ENCODE measurements at places on chromosomes 1 and 21.

DNA sequence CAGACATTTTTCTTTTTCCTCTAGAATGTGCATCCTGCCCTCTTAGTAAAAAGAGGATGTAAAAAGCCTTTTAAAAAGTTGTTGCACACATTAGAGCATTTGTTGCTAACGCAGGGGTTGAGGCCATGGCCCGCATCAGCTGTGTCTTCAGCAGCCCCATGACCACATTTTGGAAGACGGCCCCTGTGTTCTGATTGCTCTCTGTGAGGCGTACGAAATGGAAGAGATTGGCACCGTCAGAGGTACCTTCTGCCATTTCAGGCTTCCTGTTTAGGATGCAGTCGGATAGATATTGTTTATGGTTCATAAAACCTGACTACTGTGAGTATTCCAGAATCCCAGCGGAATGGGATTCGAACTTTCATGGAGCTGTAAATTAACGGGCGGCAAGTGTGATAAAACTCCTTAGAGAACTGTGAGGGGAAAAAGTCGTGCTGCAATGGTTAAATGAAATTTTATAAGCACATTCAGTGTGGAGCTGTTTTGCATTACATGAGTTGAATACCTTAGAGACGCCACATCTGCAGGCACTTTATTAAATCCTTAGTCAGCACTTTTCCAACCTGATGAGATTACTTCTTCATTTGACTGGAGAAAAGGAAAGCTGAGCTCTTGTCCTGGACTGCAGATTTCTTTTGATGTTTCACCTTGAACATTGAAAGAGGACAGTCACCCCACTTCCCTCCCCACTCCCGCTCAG is 273.9 kb downstream of the TM2D1 start:
- DNase-seq = no peak

DNA sequence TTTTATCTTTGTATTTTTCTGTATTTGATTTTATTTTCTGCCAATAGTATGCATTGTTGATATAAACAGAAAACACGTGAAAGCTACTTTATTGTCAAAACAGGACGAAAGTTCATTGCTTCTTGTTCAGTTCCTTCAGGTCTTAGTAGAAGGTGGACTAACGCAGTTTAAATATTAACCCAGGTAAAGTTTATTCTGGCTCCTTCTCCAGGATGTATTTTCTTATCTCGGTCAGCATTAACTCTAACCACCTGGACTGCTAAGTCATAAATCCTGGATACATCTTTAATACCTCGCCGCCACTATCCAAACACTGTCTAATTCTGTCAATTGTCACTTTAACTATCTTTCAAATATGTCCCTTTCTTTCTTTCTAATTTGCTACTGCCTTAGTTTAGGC is 5.7 kb upstream of the SOAT1 start:
- no peak for DNase-seq

- DNase-seq = no peak
Measured at GRCh38 chr1:53310847-53311681, 16.8 kb downstream of the LRP8 start.

DNA sequence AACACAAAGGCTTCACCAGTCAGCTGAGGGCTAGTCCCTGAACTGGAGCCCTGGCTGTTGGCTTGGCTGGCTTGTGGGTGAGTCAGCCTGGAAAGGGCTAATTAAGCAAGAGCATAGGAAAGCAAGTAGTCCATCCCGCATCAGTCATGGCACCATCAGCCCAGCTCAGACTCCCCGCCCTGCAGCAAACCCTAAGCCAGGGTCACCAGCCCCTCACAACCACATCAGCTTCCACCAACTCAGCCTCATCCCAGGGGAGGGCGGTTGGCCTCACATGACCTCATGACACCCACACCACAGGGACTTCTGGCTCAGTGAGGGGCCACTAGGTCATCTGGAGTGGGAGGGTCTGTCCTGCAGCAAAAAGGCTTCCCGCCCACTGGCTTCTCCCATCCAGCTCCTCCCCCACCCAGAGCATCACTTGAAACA is 7.0 kb upstream of the SPATC1L start:
- DNase-seq = no peak

DNA sequence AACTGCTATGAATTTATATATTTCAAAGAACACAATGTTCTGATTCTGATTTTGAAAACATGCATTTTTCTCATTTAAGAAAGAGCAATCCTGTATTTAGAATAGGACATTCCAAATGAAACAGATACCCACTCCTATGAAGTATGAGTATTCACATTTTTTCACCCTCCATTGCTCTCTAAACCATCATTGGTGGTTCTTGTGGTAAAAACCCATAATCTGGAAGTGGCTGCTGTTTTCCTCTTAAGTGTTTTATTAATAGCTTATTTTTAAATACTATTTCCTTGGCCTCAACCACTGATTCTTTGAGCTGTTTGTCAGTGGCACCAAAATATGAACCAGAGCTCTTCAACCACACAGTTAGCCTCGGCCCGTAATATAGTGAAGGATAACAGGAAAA is 60.0 kb upstream of the ADAM30 start:
- DNase-seq = no peak

GRCh38 chr1:109877317-109877771 is 33.3 kb upstream of the CSF1 start:
- DNase-seq = no peak

DNA sequence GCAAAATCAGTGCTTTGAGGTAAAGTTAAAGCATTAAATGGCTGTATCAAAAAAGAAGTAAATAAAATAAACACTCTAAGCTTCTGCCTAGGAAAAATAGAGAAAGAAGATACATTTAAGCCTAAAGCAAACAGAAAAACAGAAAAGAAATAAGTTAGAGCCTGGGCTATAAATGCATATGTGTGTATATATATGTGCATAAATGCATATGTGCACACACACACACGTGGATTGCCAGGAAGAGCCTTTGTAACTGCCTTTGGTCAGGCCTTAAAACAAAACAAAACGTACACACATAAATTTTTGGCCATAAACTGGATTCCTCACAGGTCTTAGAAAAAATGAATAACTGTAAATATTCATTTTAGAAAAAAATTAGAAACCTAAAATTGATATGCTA is 925.8 kb downstream of the MRPL39 start:
- DNase-seq = no peak

DNA sequence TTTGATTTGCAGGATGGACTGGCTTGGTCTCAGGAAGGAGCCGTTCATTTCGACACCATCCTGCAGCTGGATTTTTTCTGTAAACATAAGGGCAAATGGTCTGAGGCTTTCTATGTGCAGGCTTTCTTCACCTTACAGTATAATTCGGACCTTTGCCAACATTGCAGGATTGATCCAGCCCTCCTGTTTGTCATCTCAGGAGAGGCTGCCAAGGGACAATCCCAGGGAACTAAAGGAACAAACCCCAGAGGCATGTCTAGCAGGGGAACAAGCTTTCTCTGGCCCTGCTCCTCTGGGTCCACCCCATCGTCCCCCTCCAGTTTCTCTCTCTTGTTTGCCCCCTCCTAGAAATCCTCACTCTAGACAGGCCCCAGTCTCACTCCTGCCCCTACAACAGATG is 24.8 kb upstream of the GBP6 start:
- no peak for DNase-seq

GRCh38 chr1:4170548-4171340 is 270.7 kb upstream of the C1orf174 start:
- no peak for DNase-seq

- no peak for DNase-seq
Measured at GRCh38 chr1:244642988-244643387, 9.9 kb upstream of the DESI2 start.

GRCh38 chr1:25145775-25146393 is 86.4 kb downstream of the SYF2 start:
- DNase-seq = no peak

DNA sequence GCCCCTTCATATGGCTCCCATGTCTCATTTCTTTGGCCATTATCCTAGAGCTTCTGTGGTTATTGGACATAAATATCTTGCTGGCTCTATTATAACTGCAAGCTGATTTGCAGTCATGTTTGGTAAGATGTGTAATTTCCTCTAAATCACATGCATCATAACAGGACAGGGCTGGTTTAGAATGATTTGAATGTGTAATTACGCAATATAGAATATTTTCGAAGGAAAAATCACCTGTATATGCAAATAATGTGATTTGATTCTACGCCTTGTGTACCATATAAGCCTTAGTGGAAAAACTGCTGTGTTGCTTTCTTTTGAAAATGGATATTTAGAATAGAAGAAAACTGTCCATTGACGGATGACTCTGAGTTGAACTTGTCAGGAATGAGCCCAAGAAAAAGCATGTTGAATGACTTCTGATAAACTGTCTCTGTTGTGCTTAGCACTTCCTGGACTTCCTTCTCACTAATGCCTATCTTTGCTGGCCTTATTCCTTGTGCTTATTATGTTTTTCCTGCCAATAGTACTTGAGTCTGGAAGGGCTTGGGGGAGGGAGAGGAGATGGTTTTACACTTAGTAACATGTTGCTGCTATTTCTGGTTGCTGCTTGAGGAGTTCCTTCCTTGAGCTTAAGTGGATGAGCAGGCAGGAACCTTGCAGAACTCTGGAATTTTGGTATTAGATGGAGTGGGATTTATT is 6.5 kb downstream of the CACHD1 start:
- no peak for DNase-seq

GRCh38 chr21:14956807-14957206 is 108.0 kb downstream of the NRIP1 start:
- no peak for DNase-seq

DNA sequence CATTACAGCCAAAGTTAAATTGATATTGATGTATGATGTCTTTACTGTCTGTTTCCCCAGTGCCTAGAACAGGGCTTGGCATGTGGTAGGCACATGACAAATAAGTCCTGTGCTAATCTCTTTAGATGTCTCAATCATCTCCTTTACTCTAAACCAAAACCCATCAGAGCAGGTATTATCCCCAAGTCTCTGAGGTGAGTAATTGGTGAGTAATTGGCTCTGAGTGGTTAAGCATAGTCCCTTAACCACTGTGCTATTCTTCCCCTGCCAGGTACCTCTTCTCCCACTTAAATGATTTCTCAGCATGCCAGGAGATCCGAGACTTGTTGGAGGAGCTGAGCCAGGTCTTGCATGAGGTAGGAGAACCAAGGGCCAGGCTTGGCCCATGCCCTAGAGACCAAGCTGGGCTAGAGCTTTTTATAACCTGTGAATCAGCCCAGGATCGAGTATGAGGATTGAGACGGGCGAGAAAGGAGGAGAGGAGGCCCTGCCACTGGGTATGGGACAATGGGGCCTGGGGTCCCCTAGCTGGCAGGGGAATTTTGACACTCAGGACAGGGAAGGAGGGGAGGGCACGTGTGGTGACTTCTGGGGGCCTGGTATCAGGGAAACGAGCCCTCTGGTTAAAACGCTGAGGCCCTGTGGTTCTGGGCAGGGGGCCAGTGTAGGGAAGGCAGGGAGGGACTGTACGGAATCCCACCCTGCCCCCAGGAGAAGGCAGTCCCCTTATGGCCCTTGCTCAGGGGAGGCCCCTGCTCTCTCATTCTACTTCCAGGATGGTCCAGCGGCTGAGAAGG is 4.5 kb downstream of the CNKSR1 start:
- no peak for DNase-seq

GRCh38 chr1:207810606-207811295 is 58.9 kb downstream of the CD46 start:
- no peak for DNase-seq

DNA sequence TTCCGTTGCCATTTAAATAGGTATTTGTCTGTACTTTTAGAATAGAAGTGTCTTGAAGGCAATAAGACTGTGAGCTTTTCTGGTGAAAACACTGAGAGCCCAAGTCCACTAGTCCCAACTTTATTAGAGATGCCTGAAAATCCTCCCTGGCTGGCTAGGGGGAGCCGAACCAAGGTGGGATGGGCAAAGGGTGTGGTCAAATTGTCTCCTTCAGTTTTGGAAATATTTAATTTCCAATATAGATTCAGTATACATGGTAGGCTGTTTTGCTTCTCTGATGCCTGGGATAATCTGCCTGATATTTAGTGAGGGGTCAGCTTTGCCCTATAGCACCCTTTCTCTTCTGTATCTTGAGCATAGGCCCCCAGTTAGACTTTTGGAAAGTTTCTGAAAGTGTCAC is 3.5 kb downstream of the ROR1 start:
- DNase-seq = no peak

Data from T-helper 9 cell (primary cell).